ENCODE measurements at places on chromosomes 12 and 14. TPM values are rescaled to one million over a fixed set of nuclear protein-coding genes. Genes with fewer than 3 reads are reported as not detected.

- H3K4me1 ChIP-seq, result no peaks in the 10 kb centered on the region
- no peak for DNase-seq
- no peak overlapping the region for H3K27ac ChIP-seq
- no peaks in the 10 kb centered on the region for H3K36me3 ChIP-seq
- H3K4me3 ChIP-seq, result no peak overlapping the region
- H3K27me3 ChIP-seq, result no peaks in the 10 kb centered on the region
Observed at GRCh38 chr12:39867631-39868327, 238.1 kb downstream of the SLC2A13 start.

- no peak overlapping the region for H3K4me3 ChIP-seq
- H3K27ac ChIP-seq, result no peak overlapping the region
- H3K36me3 ChIP-seq, result no peaks in the 10 kb centered on the region
- DNase-seq, result no peak
- H3K27me3 ChIP-seq, result no peaks in the 10 kb centered on the region
- no peaks in the 10 kb centered on the region for H3K4me1 ChIP-seq
Observed at GRCh38 chr12:74514098-74514872, 23.4 kb upstream of the ATXN7L3B start.

The TMTC1 gene
- polyA plus RNA-seq, result 4.0 TPM

GRCh38 chr14:76073717-76074116 is 78.0 kb upstream of the GPATCH2L start:
- H3K4me1 ChIP-seq, result no peaks in the 10 kb centered on the region
- H3K36me3 ChIP-seq, result peaks cover 17% of the 10 kb centered on the region
- H3K27me3 ChIP-seq, result no peaks in the 10 kb centered on the region
- no peak overlapping the region for H3K4me3 ChIP-seq

The TMTC2 gene
- 12.1 TPM for polyA plus RNA-seq

The A2M gene
- polyA plus RNA-seq, result 74.4 TPM

- DNase-seq, result no peak
- H3K27me3 ChIP-seq, result peaks cover 2% of the 10 kb centered on the region
- H3K4me3 ChIP-seq, result no peak overlapping the region
- no peaks in the 10 kb centered on the region for H3K36me3 ChIP-seq
- H3K27ac ChIP-seq, result no peak overlapping the region
Observed at GRCh38 chr12:10554756-10555481, 49.2 kb downstream of the EIF2S3B start.

- no peaks in the 10 kb centered on the region for H3K4me1 ChIP-seq
- no peak for DNase-seq
- no peak overlapping the region for H3K27ac ChIP-seq
- H3K4me3 ChIP-seq, result no peak overlapping the region
- H3K36me3 ChIP-seq, result no peaks in the 10 kb centered on the region
- no peaks in the 10 kb centered on the region for H3K27me3 ChIP-seq
Observed at GRCh38 chr14:51155326-51155725, 60.4 kb upstream of the TRIM9 start.

DNA sequence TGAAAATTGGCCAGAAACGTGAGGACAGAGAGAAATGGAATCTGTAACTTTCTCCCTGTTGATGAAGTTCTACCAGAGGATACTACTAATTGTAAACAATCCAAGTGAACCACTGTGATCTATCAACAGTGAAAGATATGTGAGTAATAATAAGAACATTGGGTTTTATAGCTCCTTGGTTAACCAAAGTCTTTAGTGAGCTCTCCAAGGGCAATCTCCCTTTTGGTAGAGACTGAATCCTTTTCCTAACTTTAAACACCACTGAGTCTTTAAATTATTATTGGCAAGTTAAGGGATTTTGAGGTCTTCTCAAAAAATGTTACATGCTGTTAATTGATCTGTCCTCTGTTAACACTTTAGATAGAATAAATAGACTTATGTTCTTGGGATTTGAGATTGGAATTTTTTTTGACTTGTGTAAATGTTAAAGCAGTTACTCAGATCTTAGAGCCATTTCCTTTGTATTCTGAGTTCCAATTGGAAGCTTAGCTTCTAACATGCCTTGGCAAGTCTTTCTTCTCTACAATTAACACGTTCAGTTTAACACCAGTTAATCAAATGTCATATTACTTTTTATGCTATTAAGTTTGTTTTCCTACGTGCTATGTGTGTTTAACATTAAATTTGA is 338.2 kb upstream of the DDHD1 start:
- H3K27ac ChIP-seq, result no peak overlapping the region
- no peak overlapping the region for H3K4me3 ChIP-seq
- H3K27me3 ChIP-seq, result no peaks in the 10 kb centered on the region

The C3AR1 gene
- 6.1 TPM for polyA plus RNA-seq

The WSCD2 gene
- 1.5 TPM for polyA plus RNA-seq

The CLEC1B gene
- 0.19 TPM for polyA plus RNA-seq

DNA sequence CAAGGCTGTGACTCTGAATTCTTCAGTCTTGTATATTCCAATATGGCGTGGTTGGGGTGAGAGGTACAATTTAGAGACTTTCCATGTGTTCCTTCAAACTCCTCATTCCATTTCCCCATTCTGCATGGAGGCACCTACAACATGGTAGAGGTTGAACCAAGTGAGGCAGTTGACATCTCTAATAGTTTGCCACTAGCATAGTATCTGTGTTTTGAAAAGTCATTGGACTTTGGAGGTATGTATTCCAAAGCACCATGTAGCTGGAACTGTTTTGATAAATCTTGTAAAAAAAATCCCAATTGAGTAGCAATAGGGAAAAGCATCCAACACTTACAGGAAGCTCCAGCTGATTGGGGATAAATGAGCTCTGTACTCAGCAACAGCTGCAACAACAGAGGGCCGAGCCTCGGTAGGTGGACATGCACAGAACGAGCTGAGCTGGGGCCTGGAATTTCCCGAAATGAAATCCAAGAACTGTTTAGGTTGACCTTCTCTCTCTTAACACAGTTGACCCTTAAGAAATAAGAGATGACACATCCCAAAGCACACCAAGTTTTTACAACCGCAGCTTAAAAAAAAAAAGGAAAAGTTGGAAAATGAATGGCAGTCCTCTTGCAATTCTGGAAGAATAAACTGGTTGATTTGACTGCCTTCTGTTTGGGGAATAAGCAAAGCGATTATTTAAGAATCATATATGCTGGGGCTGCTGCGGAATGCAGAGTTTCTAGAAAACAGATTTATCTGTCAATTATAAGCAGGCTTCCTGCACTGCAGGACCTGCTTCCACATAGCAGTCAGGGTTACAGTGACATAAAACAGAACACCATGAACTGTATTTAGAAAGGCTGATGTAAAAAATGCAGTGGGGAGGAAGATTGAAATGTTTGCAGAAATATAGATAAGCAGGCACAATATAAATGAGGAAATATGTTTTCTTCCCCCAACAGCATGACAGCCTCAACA is 194.6 kb upstream of the KRR1 start:
- H3K27me3 ChIP-seq, result no peaks in the 10 kb centered on the region
- H3K4me3 ChIP-seq, result no peak overlapping the region
- no peaks in the 10 kb centered on the region for H3K36me3 ChIP-seq
- peak; percentile 41 for DNase-seq
- H3K4me1 ChIP-seq, result peaks cover 3% of the 10 kb centered on the region

Measured in large intestine (tissue), 12 donors.